DMS153 (cell line): ENCODE measurements at places on chromosomes 16 and 17.

GRCh38 chr16:75580-76501 lies 2.2 kb upstream of the MPG start:
- DNase-seq = no peak

DNA sequence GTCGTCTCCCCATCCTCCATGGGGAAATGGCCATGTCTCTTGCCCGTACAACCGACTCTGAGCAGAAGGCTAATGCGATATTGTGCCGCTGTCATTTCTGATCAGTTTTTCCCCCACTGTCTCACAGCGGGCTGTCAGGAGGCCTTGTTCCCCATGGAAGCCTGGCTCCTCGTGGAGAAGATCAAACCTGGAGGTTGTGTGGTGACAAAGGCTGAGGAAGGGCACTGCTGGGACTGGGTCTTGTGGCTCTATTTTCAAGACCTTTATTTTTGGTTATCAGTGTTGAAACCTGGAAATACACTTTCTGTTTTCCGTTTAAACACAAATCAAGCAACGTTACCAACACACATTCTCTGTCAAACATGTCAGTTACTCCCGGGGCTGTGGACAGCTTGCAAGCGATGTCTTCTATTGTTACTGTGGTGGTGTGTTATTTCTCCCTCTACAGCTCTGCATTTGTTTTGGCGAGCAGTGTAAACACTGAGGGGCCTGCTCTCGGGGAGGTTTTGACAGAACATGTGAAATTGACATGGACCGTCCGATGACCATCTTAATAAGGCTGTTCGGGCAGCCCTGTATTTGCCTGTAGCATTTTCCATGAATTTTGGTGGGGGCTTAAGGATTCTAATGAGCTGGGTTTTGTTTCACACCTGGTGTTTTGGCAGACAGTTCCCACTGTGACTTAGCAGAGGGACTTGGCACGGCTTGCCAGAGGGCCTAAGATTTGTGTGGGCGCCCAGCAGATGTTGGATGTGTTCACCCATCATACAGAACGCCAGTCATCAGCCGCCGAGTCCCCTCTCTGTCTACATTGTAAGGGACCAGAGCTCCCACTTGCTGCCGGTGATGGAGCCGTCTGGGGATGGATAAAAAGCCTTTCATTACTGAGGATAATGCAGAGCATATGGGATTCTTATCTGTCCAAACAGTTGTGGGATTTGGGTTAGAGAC lies 12.5 kb downstream of the RBFOX1 start:
- no peak for DNase-seq

DNA sequence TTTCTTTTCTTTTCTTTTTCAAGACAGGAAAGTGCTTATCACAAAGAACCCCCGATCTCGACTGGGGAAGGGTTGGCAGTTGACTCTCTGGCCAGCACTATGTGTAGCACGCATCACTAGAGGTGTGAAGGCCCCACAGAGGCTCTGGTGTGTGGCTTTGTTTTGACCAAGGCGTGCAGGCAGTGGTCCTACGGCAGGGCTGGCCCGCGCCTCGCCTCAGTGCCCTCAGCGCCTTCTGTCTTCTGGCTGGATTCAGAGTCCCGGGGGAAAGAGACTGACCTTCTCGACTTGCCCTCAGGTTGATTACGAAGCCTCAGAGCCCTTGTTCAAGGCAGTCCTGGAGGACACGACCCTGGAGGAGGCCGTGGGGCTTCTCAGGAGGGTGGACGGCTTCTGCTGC lies 18.7 kb downstream of the SGSH start:
- DNase-seq = no peak

GRCh38 chr17:31663576-31663975 lies 195.5 kb downstream of the COPRS start:
- DNase-seq = no peak

DNA sequence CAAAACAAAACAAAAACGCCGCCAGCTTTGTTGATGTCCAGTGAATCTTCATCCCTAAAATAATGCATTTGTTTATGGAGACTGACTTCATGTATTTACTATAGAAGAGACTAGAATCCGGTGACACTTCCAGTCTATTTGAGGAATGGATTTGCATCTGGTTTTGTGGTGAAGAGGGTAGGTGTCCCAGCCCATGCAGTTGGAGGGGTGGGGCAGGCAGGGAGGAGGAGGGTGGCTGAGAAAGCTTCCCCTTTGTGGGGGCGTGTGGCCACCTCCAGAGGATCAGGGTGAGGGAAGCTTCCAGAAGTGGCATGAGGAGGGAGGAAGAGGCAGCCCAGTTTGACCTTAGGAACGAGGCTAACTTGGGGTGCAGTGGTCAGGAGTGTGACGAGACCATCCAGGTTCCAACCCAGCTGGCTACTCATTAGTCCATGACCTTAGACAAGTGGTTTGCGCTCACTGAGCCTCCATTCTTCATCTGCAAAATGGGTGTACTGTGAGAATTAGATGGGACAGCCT lies 69.5 kb downstream of the CMIP start:
- DNase-seq = no peak

- DNase-seq = no peak
Observed at GRCh38 chr16:58462997-58463941, 36.7 kb upstream of the NDRG4 start.

- DNase-seq = no peak
Observed at GRCh38 chr17:82047379-82047778, 4.2 kb downstream of the RFNG start.

GRCh38 chr17:14730821-14731220 lies 429.9 kb downstream of the HS3ST3B1 start:
- DNase-seq = no peak

GRCh38 chr16:77414752-77415231 lies 20.0 kb downstream of the ADAMTS18 start:
- DNase-seq = peak; percentile 90

DNA sequence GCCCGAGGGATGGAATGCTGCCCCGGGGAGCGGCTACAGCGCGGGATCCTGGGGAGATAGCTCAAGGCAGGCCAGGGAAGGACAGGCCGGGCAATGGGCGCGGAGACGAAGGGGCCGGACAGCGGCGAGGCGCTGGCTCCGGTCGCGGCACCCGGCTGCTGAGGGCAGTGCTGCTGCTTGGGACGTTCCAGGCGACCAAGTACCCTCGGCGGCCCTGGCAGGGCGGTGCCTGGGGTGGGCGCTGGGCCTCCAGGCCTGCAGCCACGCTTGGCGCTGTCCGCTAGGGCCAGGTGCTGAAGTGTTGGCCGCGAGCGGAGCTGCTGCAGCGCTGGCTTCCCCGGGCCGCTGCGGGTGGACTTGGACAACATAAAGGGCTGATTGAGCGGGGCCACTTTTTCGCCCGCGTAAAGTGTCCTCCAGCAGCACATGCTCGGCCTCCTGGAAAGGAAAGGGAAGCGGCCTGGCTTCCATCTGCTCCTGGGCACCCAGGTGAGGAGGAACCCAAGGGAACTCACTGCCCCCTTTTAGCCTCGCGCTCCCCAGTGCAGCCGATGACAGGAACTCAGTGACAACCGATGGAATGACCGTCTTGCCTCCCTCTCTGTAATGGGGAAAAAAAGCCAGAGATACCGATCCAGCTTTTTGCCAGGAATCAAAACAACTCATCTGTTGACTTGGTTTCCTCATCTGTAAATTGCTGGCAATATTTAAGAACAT lies 23.7 kb downstream of the CLEC3A start:
- no peak for DNase-seq

DNA sequence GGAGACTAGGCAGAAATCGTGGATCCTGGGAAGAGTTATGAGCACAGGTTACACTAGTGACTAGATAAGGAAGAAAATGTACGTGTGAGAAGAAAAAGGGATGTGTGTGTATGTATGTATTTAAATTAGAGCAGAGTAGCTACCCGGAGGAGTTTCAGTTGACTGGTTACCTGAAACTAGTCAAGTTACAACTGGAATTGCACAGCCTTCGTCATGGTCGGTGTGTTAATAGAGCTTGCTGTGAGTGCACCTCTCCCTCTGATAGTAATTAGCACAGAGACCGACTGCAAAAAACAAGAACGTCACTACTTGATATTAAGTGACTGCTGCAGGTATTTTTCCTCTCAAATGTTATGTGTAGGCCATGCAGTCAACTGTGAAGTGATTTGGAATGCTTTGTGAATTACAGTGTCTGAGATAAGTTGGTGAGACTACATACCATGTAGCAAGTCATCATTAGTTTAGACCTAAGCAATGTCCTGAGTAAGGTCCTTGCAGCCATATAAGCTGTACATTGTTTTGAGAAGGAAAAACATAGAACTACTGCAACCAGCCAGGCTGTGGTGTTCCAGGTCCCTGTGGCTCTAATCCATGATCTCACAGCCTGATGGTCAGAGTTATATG lies 95.7 kb downstream of the WNT3 start:
- DNase-seq = no peak

GRCh38 chr17:64009571-64010402 lies 10.6 kb downstream of the ICAM2 start:
- DNase-seq = no peak

- DNase-seq = no peak
Observed at GRCh38 chr17:12993631-12994030, 24.2 kb downstream of the ELAC2 start.

- no peak for DNase-seq
Observed at GRCh38 chr16:993731-994130, 12.2 kb downstream of the SOX8 start.

DNA sequence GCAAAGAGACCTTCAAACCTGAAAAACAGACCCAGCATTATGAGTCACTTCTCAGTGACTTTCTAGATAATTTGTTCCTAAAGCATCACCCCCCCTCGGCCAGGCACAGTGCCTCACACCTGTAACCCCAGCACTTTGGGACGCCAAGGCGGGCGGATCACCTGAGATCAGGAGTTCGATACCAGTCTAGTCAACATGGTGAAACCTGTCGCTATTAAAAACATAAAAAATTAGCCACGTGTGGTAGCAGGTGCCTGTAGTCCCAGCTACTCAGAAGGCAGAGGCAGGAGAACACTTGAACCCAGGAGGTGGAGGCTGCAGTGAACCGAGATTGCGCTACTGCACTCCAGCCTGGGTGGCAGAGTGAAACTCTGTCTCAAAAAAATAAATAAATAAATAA lies 24.3 kb upstream of the RNPS1 start:
- DNase-seq = no peak

GRCh38 chr16:84313921-84314320 lies 19.2 kb downstream of the WFDC1 start:
- DNase-seq = no peak

- no peak for DNase-seq
Observed at GRCh38 chr17:3529817-3530741, 27.5 kb downstream of the TRPV3 start.

DNA sequence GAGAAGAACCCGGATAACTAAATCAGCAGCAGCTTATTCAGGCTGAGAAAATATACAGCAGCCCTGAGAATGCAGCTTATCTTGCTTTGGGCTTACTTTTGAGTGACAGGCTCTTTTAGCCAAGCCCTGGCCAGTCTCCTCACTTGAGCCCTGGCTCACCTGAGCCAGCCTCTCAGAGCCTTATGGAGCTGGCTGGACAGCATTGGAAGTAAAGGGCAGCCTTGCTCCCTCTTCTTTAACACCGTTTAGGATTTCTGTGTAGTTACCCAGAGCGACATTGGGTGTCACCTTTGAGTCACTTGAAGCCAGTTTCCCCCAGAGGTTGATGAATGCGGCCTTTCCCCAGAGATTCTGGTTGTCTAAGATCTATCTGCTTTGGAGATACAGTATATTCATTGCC lies 7.7 kb upstream of the NPIPB2 start:
- peak; percentile 52 for DNase-seq
